ENCODE measurements at places on chromosomes 5 and 9.

GRCh38 chr9:103210607-103211006 is 215.5 kb downstream of the CYLC2 start:
- no peak for DNase-seq

GRCh38 chr9:136082496-136083361 is 12.4 kb downstream of the NACC2 start:
- no peak for DNase-seq

DNA sequence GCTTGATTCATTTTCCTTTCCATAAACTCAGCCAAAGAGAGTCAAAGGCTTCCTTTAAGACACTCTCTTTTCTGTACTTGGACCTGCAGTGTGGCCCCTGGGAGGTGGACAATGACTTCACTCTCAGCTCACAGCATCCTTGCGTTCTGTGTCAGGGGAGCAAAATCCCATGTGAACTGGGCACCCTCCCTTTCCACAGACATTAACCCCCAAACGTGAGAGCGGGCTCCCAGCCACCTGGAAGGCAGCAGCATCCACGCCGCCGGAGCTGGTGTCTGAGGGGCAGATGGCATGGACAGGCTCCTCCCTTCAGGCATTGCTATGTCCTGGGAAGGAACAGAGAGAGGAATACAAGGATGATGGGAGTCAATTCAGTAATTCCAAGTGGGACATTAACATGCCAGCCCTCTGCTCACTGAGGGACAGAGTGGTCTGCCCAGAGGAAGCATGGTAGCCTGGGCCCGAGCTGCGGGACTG is 39.5 kb downstream of the TRIP13 start:
- DNase-seq = no peak

DNA sequence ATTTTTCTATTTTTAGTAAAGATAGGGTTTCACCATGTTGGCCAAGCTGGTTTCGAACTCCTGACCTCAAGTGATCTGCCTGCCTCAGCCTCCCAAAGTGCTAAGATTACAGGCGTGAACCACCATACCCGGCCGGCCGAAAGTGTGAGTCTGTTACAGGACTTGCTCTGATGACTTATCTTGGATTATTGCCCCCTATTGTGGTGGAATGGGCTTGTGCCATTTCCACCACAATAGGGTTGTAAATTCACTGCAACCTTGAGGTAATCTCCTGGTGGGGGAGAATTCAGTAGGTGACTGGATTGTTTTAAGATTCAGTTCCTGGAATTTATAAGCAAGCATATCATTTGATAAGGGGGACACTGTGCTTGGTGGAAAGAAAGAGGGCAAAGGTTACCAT is 15.0 kb upstream of the HMGCR start:
- no peak for DNase-seq

All from T47D (cell line).